ENCODE measurements at places on chromosomes 16 and 17.

DNA sequence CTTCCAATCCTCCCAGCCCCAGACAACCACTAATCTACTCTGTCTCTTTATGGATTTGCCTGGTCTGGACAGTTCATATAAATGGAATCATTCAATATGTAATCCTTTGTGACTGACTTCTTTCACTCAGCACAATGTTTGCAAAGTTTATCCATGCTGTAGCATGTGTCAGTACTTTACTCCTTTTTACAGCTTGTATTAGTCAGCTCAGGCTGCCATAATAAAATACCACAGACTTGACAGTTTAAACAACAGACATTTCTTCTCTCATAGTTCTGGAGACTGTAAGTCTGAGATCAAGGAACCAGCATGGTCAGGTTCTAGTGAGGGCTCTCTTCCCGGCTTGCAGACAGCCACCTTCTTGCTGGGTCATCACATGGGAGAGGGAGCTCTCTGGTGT, 41.3 kb downstream of the GPRC5B start:
- DNase-seq: no peak

- DNase-seq: no peak
Measured at GRCh38 chr17:43025290-43025657, 243 bp downstream of the RND2 start.

- DNase-seq: no peak
Measured at GRCh38 chr16:759110-759910, 1.2 kb upstream of the MSLN start.

DNA sequence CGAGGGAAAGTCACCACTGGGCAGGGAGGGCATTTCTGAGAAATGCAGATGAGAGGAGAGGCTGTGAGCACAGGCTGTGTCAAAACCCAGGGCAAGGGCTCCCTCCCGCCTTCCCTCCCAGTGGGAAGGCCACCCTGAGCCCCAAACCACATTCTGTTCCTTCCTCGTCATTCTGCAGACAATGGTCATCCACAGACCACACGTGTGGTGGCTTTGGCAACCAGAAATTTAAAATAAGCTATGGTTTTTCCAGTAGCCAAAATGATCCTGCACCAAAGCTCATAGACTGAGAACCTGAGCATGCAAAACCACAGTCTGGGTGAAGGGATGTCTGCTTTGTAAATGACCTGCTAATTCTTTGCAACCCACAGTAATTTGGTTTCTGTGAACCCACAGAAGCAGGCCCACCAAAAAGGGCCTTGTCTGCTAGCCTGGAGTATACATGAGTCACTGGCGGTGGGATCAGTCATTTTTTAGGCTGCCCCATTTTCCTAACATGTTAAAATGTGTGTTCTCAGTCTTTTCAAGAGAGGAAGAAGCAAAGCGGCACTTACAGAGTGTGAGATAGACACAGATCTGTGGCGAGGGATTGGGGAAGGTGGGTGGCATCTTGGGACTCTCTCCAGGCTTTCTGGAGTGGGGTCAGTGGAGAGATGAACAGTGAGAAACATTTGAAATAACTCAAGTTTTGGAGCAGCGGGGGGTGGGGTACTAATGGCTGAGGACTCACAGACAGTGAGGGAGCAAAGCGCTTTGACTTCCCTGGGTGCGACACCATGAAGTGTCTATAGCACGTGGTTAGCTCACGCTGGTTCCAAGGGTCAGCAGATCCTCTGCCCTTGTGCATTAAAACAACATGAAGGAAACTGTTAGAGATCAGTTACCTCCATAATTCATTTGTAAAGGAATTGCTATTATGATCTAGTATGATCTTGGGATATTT, 20.5 kb downstream of the GRB7 start:
- no peak for DNase-seq

GRCh38 chr16:16137110-16137509, 86.2 kb downstream of the ABCC6 start:
- DNase-seq: no peak

DNA sequence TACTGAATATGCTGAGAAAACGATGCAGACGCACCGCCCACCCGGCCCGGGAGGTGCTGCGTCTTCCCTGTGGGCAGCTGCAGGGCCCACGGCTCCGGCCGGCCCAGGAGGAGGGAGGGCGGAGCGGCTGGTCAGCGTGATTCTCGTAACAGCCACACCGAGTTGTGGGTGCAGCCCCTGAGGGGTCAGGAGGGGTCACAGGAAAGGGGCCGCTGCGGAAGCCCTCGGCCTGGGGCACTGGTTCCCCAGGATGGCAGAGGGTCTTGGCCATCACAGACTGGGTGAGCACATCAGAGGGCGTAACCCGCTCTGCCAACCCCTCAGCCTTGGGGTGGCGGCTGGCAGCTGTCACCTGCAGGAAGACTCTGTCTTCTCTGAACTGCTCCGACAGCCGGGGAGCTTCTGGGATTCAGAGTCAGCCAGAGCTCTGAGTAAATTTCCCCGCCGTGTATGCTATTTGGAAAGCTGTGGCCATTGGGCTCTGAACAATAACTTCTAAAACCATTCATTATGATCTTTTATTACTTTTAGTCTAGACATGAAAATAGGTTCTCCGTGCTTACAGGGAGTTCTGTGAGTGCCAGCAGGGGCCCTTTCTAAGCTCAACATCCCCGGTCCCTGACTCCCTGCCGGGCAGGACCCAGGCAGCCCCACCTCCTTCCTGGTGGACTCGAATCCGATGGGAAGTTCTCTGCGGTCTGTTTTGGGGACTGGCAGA, 87.4 kb upstream of the CHMP6 start:
- DNase-seq: no peak

Data from AG08395 (cell line).